CD8-positive, alpha-beta T cell (primary cell): ENCODE measurements at places on chromosomes 16 and 17.

DNA sequence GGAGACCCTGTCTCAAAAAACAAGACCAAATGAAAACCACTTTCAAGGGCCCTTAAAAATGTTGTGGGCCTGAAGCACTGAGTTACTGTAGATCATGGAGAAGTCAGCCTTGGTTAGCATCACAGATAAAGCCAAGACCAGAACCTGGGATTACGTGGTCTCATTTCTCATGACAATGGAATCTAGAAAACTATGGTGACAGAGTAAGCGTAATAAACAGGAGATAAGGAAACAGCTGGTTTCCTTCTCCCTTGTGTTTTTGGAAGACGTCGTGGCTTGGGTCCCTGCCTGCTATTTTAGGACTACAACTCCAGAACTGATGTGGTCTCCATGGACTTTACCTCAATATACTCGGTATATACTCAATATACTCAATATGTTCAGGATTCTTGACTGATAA, 180.7 kb upstream of the ZFHX3 start:
- DNase-seq, result no peak

DNA sequence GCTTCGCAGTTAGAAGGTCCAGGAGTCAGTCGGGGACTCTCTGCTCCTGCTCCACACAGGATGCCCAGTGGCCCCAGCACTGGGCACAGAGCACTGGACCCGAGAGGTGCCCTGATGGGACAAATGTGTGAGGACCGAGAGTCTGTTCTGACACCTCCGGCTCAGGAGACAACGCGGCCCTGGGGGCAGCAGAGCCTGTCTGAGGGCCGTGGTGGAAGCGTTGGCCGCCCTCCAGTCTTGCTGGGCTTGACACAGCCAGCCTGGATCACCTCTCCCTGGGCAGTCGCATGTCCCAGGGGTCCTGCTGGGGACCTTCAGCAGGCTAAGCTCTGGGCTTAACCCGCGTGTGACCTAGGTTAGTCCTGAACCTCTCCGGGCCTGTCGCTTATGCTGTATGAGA, 23.1 kb downstream of the LGALS9 start:
- DNase-seq, result no peak

DNA sequence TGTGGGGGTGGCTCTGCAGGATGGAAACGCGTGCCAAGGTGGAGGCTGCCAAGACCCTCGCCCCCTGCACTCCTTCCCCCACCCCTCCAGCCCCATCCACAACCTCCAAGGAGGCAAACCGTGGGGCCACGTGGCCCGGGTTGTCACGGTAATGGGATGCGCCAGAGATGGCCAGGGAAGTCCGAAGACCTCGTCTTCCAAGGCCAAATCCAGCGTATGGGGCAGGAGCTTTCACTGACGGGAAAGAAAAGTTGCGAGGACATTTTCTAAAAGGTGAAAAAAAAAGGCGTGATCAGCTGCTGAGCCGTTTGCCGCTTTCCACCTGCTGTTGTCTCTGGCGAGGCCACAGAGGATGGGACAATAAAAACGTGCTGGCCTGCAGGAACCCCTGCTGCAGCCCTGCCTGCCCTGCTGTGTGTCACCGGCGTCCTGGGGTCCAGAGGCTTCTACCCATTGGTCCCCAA, 28.3 kb upstream of the GSE1 start:
- DNase-seq, result no peak

GRCh38 chr16:58510097-58510775, 5.1 kb upstream of the SETD6 start:
- DNase-seq, result peak; percentile 45

DNA sequence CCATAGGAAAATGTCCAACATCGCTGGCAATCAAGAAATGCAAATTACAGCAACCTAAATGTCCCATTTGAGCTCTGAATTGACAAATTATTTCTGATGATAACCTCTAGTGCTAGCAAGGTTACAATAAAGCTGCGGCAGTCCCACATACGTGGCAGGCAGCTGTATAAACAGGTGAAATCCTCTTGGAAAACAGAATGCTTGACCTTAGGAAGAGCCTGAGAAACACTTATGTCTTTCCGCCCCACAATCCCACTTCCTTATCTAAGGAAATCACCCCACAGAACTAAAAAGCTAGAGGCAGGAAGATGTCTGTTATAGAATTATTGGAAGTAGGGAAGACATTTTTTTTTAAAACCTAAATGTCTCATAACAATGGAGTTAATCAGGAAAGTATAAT, 154.3 kb downstream of the KATNIP start:
- DNase-seq, result no peak

- no peak for DNase-seq
These were observed 19.9 kb downstream of the SP2 start for GRCh38 chr17:47915776-47916398.

DNA sequence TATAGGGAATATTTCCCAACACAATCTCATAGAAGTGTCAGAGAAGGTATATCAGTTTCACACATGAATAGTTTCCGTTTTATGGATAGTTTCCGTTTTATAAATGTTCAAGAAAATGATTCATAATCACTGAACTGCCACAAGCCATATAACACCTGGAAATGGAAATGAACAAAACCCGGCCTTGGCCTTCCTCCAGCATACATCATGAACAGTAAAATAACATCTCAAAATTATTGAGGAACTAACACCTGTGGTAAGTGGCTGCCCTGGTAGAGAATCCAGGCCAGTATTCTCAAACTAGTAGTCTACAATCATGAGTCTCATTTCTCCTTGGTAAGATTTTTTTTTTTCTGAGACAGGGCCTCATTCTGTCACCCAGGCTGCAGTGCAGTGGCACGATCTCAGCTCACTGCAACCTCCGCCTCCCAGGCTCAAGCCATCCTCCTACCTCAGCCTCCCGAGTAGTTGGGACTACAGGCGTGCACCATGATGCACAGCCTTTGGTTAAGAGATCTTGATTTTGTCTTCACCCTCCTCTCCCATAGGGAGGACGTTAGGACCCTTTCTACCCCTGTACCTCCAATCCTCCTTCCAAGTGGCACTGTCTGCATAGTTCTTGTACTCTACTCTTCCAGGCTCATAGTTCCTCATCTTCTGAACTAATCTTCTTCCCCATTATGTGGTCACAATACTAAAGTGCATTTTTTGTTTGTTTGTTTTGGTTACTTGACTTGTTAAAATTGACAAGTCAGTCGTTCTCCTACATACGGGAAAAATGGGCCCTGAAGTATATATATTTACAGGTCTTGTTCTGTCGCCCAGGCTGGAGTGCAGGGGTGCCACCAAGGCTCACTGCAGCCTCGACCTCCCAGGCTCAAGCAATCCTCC, 15.0 kb upstream of the RGS9 start:
- DNase-seq, result no peak

- no peak for DNase-seq
These were observed 1.5 kb downstream of the PPM1E start for GRCh38 chr17:58757162-58757613.

DNA sequence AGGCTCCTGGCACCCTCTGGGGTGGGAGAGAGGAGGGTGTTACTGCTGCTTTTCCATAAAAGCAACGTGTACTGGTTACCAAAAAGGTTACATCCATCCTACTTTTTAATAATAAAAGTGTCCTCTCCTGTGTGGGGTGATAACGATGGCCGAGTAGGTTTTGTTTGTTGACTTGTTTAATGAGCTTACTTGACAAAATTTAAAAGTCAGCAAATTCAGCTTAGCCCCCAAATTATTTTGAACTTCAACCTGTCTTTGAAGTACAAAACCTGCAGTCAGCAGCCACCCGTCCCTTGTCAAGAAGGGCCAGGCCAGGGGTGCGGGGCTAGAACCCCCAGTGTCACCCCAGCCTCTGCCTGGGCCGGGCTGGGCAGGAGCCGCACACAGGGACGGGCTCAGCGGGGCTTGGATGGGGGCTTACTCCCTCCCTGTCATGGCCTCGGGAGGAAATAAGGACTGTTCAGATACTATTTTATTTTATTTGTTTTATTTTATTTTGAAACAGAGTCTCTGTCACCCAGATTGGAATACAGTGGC, 103.9 kb upstream of the CHMP6 start:
- no peak for DNase-seq

- no peak for DNase-seq
These were observed 19.7 kb upstream of the SNTB2 start for GRCh38 chr16:69166946-69167930.
